ENCODE measurements at places on chromosomes 12 and 14.

- DNase-seq, result no peak
These were observed 37.7 kb downstream of the BEST3 start for GRCh38 chr12:69661386-69661785.

GRCh38 chr12:111150921-111151840, 217.7 kb downstream of the PHETA1 start:
- no peak for DNase-seq

DNA sequence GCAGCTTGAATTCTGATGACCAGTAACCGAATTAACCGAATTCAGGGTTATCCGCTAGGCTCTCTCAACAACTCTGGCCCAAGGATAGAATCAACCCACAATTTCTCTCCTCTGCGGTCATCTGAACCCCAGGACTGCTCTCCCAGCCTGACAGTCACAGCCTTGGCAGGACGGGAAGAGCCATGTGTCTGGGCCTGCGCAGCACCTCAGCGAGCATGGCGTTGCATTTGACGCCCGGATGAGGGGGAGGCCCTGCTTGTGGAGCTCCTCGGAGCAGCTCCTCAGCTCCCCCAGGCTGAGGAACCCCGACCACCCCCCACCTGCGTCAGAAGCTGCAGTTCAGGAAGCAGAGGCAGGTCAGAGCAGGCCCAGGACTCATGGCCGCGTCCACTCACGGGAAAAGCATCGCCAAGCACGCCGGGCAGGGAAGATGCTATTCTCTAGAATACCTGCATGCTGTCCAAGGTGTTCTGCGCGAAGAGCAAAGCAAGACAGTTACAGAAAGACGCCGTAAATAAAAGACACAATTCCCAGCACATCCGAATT, 131.1 kb downstream of the PIWIL1 start:
- DNase-seq, result no peak

- DNase-seq, result no peak
These were observed 1.1 kb downstream of the MYF5 start for GRCh38 chr12:80717856-80718255.

GRCh38 chr12:102513272-102513671, 32.9 kb upstream of the IGF1 start:
- DNase-seq, result no peak

DNA sequence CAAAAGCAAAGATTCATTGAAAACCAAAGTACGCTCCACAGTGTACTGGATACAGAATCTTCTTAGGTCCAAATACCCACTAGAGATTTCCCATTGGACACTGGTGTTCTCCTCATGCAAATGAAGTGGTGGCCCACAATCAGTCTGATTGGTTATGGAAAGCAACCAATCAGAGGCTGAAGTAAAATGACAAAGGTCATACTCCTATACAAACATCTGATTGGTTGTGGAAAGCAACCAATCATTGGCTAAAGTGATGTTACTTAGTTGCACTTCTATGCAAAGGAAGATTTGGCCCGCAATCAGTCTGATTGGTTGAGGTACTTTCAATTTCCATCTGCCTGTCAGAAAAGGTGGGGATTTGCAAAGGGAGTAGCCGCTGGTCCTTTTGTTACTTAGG, 1.3 kb upstream of the WASHC3 start:
- DNase-seq, result no peak

DNA sequence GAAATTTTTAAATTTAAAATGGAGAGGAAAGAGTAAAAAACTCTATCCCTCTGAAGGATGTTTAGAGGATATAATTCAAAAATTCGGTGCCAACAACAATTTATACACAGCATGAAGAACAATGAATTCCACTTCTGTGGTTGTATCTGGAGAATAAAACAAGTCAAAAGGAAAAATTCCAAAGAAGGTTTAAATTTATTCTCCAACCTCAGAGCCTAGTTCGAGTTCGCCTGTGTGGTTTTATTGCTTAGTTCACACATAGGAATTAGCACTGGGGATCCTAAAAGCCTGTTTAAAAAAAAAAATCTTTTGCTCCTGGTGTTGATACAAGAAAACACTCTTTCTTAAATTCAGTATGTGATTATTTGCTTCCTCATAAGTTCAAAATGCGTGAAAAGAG, 79.2 kb downstream of the LLPH start:
- DNase-seq, result no peak

DNA sequence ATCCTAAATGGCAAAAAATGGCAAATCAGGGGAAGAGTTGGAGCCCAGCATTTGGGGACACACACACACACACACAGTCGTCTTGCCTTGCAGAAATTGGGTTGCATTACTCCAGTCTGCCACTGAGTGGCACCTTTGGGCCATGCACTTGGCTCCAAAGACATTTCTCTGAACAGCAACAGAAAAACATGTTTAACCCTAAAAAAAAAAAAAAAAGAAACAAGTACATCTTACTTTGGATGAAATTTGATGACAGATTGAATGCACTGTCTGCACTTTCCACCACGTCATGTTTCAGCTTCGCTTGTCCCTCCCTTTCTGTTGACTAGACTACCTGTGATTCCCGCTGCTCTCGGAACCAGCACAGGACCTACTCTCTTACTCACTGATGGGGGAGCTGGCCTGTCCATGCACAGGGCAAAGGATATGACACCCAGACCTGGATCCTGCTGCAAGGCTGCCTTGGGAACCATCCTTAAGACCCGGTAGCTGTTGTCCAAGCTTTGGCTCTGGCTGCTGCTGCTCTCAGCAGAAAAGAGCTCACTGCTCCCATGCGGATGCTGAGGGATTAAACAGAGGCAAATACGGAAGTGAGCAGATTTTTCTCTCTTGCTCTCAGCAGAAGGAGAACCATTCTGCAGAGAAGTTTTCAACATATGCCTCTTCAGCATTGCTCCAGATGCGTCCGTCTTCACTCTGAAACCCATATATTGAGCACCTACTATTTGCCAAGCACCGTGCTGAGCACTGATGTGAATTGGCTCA, 376.8 kb downstream of the DPF3 start:
- DNase-seq, result peak; percentile 74

- no peak for DNase-seq
These were observed 74.8 kb downstream of the IFNG-AS1 start for GRCh38 chr12:68063900-68064590.

DNA sequence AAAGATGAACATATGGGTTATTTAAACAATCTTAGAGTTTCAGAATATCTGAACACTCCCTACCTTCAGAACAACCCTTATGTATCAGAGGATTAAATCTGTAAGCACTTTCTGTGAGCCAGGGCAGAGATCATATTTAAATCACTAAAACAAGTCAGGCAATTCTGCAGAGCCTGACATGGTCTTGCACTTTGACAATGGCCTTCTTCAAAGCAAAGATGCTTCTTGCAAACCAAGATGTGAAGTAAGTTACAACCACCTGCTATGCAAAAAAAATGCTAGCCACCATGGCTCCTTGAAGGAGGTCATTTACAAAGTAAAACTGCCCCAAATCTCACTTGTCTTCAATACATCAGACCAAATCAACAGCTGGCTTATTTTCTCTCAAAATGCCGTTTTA, 3.2 kb downstream of the PPP1CC start:
- DNase-seq, result peak; percentile 44

- peak; percentile 79 for DNase-seq
These were observed 4.3 kb downstream of the GPR132 start for GRCh38 chr14:105060751-105061427.

DNA sequence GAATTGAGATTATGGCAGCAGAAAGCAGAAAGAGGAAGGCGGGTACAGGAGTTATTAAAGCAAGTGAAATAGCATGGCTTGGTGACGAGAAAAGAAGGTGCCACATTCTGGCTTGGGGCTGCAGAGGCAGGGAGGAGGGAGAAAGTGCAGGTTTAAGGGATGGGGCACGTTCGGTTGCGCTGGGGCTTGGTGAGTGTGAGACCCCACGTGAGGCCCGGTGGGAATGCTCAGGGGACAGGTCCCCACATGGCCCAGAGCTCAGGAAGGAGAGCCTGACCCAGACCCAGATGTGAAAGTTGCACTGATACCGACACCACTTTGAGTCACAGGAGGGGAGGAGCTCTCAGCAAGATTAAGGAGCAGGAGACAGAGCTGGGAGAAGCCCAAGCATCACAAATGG, 187.1 kb downstream of the PIWIL1 start:
- DNase-seq, result no peak

- no peak for DNase-seq
These were observed 559.9 kb downstream of the C12orf50 start for GRCh38 chr12:87469295-87469694.

GRCh38 chr12:39928181-39928899, 177.5 kb downstream of the SLC2A13 start:
- DNase-seq, result no peak

DNA sequence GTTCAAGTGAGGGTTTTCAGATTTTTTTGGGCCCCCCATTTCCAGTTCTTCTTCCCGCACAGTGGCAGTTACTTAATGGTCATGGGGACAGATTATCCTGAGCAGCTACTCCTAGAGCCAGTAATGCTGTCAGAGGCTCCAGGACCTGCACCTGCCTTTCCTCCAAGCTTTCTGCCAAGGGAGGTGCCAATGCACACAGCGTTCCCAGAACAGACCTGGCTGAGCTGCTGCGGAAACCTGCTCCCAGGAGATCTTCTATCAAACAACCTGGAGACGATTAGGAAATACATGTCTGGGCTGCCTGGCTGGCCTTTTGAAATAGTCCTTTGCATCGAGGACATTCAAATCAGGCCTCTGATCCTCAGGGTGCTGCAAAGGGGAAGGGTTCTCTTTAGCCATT, 120.9 kb downstream of the SLC8A3 start:
- DNase-seq, result no peak

DNA sequence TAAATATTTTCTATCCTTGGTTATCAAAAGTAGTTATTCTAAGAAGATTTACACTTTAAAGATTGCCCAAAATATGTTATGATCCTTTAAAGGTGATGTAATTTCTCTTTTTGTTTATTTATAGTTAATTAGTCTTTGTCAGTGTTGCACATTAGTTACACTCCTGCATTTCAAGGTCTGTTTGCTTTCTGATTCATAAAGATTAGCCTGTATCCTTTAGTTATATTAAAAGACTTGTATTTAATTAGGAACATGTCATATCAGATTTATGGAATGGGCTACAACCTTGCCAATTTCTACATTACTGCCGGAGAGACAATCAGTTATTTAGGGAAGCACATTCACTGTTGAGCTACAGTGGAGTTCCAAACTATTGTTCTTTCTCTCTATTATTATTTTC, 3.5 kb downstream of the EPYC start:
- DNase-seq, result no peak
